HFFc6 (cell line): ENCODE measurements at places on chromosomes 2 and 18. TPM values are rescaled to one million over a fixed set of nuclear protein-coding genes. Genes with fewer than 3 reads are reported as not detected.

GRCh38 chr2:113324684-113325160 lies 46.0 kb upstream of the PAX8 start:
- peak; percentile 59 for DNase-seq
- no peaks in the 10 kb centered on the region for H3K36me3 ChIP-seq
- peaks cover 6% of the 10 kb centered on the region; the same call in 1 of the 2 replicates for H3K27me3 ChIP-seq
- H3K27ac ChIP-seq, result peak overlapping the region; percentile 94
- H3K4me1 ChIP-seq, result peaks cover 57% of the 10 kb centered on the region

DNA sequence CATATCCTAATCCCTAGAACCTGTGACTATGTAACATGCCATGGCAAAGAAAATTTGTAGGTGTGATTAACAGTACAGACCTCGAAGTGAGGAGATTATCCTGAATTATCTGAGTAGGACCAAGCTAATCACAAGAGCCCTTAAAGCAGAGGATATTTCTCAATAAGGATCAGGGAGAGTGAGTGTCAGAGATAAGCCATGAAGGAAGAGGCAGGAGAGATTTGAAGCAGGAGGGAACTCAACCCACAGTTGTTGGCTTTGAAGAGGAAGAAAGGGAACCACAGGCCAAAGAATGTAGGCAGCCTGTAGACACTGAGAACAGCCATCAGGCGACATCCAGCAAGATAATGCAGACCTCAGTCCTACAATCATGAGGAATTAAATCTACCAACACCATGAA lies 229.3 kb downstream of the NBAS start:
- no peak overlapping the region for H3K4me3 ChIP-seq
- no peak overlapping the region for H3K27ac ChIP-seq
- DNase-seq, result no peak
- H3K27me3 ChIP-seq, result peaks cover 5% of the 10 kb centered on the region; the same call in 1 of the 2 replicates

DNA sequence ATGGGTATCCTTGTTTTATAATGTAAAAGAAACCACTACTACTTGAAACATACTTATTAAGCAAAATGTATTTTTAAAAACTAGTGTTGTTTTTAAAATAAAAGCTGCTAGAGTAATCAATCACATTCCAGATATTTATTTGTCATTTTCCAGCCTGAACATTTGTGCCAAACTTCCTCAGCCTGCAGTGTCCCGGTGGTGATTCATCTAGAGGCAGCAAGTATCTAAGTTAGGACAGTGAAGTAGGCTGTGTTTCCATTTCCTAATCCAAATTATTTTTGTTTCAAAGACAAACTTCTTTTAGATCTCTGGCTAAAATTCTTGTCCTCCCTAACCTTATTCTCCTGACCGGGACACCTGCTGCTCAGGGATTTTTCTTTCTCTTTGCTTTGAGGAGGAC lies 12.8 kb upstream of the GCG start:
- DNase-seq, result no peak
- H3K27me3 ChIP-seq, result peaks cover under 1% of the 10 kb centered on the region; the same call in 1 of the 2 replicates

Gene SLC19A3
- total RNA-seq, result not detected in 3 replicates

Gene GLI2
- 41.9 to 46.1 TPM (median 43.5 TPM) in 3 replicates for total RNA-seq
